ENCODE measurements at places on chromosomes 5 and 9. TPM values are rescaled to one million over a fixed set of nuclear protein-coding genes. Genes with fewer than 3 reads are reported as not detected.

- DNase-seq = no peak
These were observed 264.3 kb upstream of the KCNN2 start for GRCh38 chr5:114097570-114097969.

DNA sequence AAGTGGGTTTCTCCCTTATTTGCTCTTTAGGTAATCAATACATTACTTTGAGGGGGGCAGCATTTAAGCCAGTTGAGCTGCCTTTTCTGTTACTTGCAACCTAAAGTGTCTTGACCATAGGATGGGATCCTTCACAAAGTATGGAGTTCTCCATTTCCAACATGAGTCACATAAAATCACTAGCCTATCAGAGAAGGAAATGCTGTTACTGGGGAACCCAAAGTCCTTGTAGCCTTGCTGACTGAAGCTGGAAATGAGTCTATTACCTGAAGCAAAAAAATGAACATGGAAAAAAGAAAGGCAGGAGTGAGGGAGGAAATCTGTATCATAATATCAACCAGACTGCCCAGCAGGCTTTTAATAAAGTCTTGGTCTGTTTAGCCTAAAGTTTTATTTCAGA is 42.8 kb upstream of the SLIT3 start:
- DNase-seq = no peak

GRCh38 chr5:83914199-83914598 is 193.5 kb upstream of the HAPLN1 start:
- DNase-seq = no peak

GRCh38 chr9:86547571-86547970 is 193.4 kb upstream of the TUT7 start:
- no peak for DNase-seq

The STKLD1 gene
- total RNA-seq = 1.1 TPM

- DNase-seq = no peak
These were observed 5.5 kb downstream of the MVB12B start for GRCh38 chr9:126331964-126332748.

The CDC23 gene
- total RNA-seq = 15.3 TPM

- DNase-seq = peak; percentile 28
These were observed 1.0 kb upstream of the RAPGEF1 start for GRCh38 chr9:131740898-131741297.

The BRD9 gene
- 39.3 TPM for total RNA-seq

- DNase-seq = no peak
These were observed 56.0 kb downstream of the SLC1A3 start for GRCh38 chr5:36662291-36662851.

DNA sequence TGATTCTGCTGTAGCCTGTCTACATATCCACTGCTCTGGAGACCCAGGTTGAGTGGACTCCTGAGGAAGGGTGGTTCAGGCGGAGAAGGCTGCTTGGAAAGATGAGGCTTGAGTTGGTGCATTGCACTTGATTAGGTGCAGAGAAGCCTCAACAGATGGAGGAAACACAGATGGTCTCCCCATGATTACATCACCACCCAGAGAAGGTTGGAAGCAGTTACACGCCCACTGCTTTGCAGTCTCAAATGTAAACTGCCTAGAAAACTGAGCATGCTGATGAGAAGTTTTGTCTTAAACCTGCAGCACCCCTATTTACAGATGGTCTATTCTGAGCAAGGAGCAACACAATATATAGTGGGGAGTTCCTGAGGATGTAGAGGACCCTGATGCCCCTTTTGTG is 266.6 kb downstream of the PIK3R1 start:
- DNase-seq = no peak

GRCh38 chr5:89105171-89105695 is 222.2 kb upstream of the MEF2C start:
- no peak for DNase-seq

The CKMT2 gene
- 839 TPM for total RNA-seq

DNA sequence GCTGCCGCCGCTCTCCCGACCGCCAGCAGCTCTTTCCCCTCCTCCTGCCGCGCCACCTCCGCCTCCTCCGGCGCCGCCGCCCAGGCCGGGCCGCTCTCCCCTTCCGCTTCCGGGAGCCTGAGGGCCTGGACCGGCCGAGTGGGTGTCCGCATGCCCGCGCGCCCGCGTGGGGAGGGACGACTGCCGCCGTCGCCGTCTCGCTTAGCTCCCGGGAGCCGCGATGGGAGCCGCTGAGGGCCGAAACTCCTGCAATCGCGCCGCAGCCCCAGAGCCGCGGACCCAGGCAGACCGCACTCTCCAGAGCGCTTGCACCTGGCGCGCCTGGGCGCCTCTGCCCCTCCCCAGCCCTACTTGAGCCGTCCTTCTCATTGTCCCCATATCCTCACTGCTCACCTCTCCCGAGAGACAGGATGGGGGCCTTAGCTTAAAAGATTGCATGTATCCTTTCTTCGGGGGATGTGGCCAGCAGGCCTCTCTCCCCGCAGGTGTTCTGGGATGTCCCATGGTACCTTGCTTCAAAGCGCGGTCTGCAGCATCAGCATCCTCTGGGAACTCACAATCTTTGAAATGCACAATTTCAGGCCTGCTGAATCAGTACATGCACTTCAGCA is at the start of gene ZDHHC21:
TSS of gene ZDHHC21 (minus strand) at position 182 of the 611 bp plus-strand sequence. CDS start 19,092 bp downstream, outside the sequence.
- peak; percentile 81 for DNase-seq

- DNase-seq = peak; percentile 70
These were observed 403 bp downstream of the KIF2A start for GRCh38 chr5:62306323-62306895.

The MSH3 gene
- total RNA-seq = 11.5 TPM

The PCDHGC3 gene
- total RNA-seq = 39.1 TPM

GRCh38 chr5:27854243-27854852 is 816.0 kb upstream of the CDH9 start:
- no peak for DNase-seq

DNA sequence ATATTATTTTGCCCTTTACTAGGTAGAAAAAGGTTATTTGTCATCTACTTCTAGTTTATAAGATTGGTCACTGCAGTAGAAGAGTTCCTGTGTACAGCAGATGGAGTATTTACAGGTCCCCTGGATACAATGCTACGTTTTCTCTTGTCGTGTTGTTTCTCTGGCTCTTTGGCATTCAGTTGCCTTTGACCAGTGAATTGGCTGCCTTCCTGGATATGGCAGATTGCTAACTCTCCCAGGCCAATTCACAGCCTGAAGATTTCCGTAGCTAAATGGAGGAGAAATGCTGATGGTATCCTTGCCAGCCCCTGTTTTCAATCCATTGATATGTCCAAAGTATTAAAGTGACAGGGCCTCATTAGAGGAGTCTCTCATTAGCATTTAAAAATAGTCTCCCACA is 32.5 kb upstream of the GNAQ start:
- DNase-seq = no peak

DNA sequence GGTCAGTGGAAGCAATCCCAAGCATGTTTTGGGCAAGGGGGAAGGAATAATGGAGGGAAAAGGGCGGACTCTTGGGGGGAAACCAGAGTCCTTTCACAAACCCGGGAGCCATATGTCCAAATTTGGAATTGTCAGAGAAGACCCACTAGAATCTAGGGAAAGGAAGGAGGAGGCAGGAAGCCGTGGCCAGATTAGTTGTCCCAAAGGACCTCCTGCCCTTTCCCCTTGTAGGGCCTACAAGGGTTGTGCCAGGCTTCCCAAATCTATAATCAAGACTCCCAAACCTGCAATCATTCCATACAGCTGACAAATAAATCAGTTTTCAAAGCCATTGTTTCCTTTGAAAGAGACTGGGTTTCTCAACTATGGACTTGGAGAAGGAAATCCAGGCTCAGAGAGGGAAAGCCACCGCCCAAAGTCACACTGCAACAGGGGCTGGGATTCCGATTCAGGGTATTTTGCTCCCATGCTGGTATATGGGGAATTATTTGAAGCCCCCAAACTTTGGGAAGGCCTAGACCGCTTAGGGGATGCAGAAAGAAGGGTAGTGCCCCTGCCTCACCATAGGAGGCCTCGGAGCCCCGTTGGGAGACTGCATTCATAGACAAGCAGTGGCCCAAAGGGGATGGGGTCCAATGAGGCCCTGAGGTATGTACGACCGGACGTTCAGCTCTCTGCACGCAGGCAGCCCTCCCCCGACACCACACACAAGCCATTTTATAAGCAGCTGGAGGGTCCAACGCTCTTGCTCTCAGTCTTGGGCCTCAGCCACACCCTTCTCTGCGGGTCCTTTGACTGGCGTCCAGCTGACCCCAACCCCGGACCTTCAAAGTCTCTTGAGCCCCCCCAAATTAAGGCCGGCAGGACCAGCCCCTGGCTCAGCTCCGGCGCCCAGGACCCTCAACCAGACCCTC is 815 bp downstream of the ANXA6 start:
- DNase-seq = peak; percentile 34

The SMIM27 gene
- total RNA-seq = 17.9 TPM

DNA sequence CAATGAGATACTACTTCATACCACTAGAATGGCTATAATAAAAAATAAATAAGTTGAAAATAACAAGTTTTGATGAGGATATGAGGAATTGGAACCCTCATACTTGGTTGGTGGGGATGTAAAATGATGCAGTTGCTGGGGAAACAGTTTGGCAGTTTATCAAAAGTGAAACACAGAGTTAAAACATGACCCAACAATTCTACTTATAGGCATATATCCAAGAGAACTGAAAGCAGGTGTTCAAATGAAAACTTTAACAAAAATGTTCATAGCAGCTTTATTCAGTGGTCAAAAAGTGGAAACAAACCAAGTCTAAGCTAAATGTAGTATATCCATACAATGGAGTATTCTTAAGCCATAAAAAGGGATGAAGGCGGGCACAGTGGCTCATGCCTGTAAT is 13.1 kb upstream of the LHFPL2 start:
- no peak for DNase-seq

The NEUROG1 gene
- total RNA-seq = not detected

The LEAP2 gene
- total RNA-seq = 1.3 TPM

DNA sequence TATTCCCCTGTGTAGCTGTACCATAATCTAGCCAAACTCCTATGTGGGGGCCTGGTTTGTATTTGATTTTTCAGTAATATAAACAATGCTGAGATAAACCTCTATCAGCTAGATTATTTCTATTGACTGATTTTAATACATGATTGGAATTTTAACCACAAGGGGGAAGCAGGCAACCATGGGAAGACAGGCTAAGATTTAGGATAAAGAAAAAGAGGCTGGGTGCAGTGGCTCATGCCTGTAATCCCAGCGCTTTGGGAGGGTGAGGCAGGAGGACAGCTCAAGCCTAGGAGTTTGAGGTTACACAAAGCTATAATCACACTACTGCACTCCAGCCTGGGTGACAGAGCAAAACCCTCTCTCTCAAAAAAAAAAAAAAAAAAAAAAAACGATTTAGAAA is 18.1 kb upstream of the GPX3 start:
- DNase-seq = no peak

DNA sequence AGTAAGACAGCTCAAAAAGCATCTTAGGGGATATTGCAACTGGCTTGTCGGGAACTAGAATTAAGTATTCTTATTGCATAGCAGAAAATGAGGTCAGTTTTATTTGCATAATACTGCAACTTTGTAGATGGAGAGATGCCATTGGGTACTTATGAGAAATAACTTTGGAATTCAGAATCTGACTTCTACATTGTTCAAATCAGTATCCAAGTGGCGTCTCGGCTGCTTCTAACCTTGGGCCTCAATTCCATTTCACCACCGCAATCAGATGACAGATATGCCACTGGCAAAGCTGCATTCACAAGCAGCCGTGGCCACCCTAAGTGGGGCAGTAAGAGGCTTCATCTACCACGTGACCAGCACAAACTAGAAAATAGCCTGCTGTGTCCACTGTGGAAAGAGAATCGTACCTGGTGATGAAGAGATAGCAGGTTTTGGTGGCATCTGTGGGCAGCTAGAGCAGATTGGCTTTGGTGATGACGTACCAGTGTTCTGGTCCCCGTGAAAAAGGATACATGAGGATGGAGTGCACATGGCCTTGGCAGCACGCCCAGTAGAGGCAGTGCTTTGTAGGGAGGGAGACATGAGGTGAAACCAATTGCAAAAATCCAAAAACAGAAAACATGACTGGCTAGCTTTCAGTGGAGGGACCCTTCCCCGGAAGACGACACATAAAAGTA is 116.6 kb downstream of the KLHL3 start:
- peak; percentile 73 for DNase-seq

DNA sequence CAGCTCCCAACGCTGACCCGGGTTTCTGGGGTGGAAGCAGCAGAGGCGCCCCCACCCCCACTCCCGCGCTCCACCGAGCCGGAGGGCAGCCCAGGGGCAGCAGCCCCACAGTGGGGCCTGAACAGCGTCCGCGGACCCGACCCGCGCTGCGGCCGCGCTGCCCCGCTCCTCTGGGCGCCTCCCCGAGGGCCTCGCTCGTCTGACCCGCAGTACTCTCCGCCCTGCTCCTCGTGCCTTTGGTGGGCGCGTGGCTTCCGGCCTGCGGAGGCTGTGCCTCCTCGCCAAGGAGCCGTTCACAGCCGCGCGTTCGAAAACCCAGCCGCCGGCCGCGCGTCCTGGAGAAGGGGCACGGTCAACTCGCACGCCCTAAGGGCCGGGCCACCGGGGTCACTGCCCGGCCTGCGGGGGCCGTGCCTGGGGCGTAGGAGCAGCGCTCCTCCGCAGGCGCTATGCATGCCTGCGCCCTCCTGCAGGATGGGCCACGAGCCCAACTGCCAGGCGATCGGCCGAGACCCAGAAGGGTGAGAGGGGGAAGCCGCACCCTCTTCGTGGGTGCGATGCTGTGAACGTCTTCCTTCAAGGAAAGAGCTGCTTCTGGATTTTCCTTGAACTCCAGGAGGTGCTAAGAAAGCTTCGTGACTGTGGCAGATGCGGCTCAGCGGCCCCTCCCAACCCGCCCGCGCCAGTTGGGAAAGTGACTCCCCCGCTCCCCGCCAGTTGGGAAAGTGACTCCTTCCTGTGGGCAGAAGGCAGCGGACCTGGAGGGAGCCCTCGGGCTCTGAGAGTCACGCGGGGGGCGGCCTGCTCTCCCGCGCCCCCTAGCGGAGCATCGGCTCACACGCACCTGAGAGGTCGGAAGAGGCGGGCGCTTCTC is 82.7 kb downstream of the HSD17B3 start:
- DNase-seq = peak; percentile 68

GRCh38 chr5:97422678-97423077 is 239.6 kb upstream of the RIOK2 start:
- DNase-seq = no peak

DNA sequence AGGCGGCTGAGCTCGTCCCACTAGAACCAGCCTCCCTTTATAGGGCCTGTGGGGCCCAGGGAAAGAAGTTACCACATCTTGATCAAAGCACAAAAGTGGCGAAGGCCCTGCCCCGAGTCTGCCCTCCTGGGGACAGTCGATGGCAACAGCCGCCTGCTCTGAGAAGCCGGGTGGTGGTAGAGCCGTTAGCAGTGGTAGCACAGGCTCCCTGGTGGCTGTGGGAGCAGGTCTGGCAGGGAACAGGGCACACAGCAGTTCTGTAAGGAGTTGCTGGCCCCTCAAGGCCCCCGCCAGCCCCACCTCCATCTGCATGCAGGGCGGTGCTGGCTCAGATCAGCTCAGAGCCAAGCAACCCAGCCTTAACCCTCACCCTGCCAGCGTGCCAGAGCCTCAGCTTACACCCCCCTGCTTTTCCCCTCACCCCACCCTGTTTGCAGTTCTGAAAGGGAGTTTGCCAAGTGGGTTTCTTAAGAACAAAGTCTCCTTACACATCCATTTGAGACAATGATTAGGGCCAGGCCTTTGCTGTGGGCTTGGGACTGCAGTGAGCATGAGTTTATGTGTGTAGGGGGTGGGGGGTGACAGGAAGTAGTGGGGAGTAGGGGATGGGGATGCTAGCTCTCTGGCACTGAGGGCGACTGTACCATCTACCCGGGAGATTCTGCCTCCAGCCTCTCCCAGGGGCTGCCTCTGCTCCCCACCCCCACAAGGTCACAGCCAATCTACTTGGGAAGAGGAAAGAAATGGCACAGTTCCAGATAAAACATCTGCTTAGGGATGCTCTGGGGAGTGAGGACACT is 11.8 kb downstream of the ACSL6 start:
- DNase-seq = no peak
